Mucosa of gallbladder (tissue), 1 donor: ENCODE measurements at places on chromosomes 2 and 18. TPM values are rescaled to one million over a fixed set of nuclear protein-coding genes. Genes with fewer than 3 reads are reported as not detected.

- DNase-seq, result no peak
These were observed 32.6 kb upstream of the AGPS start for GRCh38 chr2:177359836-177360595.

- DNase-seq, result peak; percentile 43
These were observed 634 bp downstream of the CREB1 start for GRCh38 chr2:207530160-207531031.

DNA sequence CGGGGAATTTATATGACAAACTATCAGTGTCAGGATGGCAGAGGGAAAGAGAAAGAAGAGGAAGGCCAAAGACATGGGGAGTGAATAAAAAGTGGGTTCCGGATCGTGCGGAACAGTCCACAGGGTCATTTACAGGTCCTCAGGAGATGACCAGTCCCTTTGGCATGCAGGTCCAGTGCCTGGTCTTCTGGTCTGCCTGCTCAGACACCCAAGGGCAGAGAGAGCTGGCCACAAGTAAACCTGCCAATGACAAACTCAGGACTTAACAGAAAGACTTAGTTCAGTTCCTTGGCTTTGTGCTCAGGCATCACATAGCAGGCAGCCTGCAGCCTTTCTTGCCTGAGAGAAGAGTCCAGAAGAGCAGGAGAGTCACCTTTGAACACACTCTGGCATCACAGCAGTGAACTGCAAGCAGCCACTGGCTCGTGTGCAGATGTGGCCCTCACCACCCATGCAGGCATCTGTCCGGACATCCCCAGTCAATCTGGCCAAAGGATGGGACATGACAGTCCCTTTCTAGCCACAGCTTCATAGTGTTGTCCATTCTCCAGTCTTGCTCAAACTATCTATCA, 14.0 kb downstream of the TMEM127 start:
- peak; percentile 34 for DNase-seq

GRCh38 chr2:165718610-165719210, 75.3 kb downstream of the GALNT3 start:
- no peak for DNase-seq

DNA sequence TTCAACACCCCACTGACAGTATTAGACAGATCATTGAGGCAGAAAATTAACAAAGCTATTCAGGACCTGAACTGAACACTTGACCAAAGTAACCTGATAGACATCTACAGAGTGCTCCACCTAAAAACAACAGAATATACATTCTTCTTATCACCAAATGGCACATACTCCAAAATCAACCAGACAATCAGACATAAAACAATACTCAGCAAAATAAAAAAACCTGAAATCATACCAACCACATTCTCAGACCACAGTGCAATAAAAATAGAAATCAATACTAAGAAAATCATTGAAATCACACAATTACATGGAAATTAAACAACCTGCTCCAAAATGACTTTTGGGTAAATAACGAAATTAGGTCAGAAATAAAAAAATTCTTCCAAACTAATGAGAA, 15.8 kb downstream of the PFN4 start:
- no peak for DNase-seq

DNA sequence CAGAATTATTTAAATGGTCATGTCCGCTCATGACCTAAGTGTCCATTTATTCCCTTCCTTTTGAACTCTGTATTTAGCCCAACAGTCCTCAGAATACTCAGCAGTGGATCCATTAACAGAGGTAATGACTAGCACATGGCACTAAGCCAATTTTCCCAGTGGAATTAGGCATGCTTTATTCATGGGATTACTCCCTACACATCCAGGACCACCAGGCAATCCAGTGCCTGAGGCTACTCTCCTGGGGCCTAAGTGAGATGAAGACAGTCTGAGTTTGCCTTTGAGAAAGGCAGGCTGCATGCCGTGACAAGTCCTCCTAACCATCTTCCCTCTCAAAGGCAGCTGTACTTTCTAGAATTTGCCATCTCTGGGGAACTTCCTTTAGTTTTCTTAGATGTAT, 128.6 kb downstream of the SPOPL start:
- DNase-seq, result no peak

- DNase-seq, result no peak
These were observed 666.8 kb upstream of the SETBP1 start for GRCh38 chr18:44013871-44014270.

DNA sequence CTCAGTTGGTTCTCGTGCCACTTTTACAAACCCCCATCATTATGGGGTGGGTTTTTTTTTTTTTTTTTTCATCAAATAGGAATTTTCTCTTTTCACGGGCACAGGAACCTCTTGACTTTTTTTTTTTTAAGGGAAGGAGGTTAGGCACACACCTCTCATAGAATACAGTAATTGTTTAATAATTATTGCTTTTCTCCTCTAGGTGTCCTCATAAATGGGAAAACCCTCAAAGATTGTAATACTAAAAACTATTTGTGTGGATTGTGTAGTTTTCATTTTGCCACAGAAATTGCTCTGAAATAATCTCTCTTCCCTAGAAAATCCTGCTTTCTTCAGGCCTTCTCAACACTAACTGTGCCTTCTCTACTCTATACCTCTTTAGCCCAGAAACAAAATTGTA, 147.3 kb downstream of the GREB1L start:
- no peak for DNase-seq

- no peak for DNase-seq
These were observed 39.0 kb downstream of the CFAP221 start for GRCh38 chr2:119583291-119583690.

DNA sequence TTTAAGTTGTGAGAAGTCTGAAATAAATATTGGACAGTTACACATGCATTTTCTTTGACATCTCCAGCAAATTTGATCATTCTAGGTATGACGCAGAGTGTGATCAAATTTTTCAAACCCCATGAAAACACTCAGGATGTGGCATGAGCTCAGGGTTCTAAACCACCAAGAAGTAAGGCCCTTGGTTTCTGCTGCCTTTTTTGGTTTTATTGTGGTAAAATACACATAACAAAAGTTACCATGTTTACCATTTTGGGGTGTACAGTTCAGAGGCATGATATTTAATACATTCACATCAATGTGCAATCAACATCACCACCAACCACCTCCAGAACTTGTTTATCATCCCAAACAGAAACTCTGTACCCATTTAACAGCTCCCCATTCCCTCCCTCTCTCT, 64.3 kb upstream of the TTN start:
- DNase-seq, result no peak

- no peak for DNase-seq
These were observed 47.9 kb downstream of the NRP2 start for GRCh38 chr2:205730191-205730590.

DNA sequence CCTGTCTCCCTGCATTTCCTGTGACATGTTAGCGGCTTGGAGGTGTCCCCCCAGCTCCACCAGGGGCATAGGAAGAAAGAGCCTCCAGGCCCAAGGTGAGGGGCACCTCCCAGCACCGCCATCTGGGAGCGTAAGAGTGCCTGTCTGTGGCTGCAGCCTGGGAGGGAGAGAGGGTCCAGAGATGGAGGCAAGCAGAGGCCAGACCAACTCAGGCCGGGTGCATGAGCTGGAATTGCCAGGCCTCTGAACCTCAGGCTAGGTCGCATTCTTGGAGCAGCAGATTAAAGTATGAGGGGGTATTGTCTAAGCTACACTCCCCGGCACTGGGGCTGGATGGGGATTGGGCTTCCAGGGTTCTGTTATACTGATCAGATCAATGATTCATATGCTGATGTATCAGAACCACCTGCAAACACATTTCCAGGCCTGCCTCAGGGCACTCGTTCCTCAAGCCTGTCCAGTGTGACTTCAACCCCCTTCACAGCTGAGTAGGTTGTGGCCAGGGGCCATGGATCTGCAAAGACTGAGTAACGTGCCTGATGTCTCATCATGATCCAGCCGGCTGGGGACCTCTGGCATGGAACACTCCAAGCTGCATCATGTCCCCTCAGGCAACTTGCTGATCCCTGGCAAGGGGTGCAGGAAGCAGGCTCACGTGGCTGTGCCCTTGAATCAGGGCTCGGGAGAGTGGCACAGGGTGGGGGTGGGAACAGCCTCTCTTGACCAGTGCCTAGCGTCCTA, 73.2 kb downstream of the HS1BP3 start:
- no peak for DNase-seq

GRCh38 chr18:6221602-6222014, 193.1 kb downstream of the L3MBTL4 start:
- no peak for DNase-seq

DNA sequence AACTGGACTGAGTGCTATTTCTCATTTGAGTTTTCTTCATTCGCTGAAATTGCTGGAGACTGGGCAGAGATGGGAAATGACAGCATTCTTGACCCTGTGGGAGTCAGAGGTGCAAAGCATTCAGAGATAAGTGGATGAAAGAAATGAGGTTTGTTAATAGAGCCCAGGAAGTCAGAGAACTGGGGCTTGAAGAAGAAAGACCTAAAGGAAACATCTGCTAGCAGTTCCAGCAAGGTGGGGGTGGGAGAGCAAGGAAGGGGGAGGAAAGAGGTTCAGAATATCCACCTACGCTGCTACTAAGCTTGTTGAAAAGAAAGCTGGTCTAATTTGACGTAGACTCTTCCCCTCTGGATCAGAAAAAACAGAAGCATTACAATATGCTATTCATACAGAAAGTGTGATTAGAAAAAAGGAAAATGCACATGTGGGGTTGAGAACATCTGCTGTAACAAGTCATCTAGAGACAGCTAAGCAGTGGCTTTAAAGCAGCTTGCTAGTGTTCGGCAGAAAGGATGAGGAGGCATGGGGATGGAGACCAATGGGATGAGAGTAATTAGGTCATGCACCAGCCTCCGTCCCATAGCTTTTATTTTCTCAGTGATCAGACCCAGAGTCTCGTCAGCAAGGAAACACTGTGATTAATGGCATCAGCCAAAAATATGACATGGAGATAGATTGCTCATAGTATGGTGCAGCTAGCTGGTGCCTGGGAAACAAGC, 29.7 kb downstream of the NAB1 start:
- DNase-seq, result no peak

PRKAG3 gene
- total RNA-seq, result not detected

STARD6 gene
- total RNA-seq, result not detected

ZNF532 gene
- 58.7 TPM for total RNA-seq

DNAH6 gene
- 0.46 TPM for total RNA-seq

FOXI3 gene
- not detected for total RNA-seq

GPR39 gene
- 12.7 TPM for total RNA-seq

SIX3 gene
- not detected for total RNA-seq
